Dermis microvascular lymphatic vessel endothelial cell (primary cell): ENCODE measurements at places on chromosomes 4 and X. TPM values are rescaled to one million over a fixed set of nuclear protein-coding genes. Genes with fewer than 3 reads are reported as not detected.

- no peak for DNase-seq
Measured at GRCh38 chrX:38819709-38820108, 18.4 kb downstream of the MID1IP1 start.

GRCh38 chrX:9108054-9108453, 74.1 kb upstream of the FAM9B start:
- DNase-seq: no peak

DNA sequence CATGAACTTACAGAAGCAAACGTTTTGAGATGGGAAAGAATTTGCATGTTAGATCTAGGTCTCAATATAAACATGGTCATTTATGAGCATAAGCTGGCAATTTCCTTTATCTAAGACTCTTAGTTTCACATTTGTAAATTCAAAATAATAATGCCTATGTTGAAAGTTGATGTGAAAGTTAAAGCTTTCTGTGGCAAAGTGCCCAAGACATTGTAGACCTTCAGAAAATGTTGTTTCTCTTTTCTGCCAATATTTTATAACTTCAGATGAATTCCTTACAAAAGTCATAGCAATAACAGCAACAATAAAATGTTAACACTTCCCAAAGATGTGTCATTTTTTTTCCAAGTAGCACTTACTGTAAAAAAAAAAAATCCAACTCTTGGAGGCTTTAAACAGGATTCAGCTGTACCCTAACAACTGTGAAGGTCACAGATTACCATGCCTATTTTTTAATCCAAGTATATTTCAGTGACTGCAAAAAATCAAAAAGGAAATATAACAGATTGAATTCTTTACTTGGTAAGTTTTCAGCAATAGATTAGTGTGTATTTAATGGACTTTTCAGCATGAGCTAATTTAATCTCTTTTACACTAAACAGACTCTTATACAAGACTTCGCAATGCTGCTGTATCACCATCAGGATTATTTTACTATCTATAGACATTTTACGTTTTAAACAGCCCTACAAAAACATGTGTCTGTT, 206.5 kb upstream of the PDE5A start:
- DNase-seq: no peak

DNA sequence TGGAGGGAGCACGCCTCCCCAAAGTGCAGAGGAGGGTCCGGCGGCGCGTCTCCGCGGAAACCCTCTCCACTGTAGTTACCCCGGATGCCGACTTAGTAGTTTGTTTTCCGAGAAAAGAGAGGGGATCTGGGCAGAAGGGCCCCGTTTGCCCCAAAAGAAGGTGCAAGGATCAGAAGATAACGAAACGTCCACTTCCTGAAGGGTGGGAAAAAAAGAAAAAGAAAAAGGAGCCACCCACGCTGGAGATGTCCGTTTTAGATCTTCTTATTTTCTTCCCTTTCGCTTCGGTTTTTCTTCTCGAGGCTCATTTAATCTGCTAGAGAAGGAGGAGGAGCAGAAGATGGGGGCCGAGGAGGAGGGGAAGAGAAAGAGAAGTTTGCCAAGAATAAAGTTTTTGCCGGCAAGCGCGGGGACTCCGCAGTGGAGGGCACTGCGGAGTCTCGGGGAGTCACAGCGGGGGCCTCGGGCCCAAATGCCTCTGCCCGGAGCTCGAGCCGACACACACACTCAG, 517 bp downstream of the LEF1 start:
- no peak for DNase-seq

- DNase-seq: no peak
Measured at GRCh38 chrX:47390780-47391179, 20.4 kb downstream of the ZNF157 start.

GRCh38 chrX:131277543-131278136, 11.5 kb downstream of the IGSF1 start:
- DNase-seq: no peak

GRCh38 chrX:131745942-131746489, 202.1 kb downstream of the OR13H1 start:
- no peak for DNase-seq

GRCh38 chr4:110492522-110492921, 16.6 kb downstream of the ENPEP start:
- DNase-seq: no peak

DNA sequence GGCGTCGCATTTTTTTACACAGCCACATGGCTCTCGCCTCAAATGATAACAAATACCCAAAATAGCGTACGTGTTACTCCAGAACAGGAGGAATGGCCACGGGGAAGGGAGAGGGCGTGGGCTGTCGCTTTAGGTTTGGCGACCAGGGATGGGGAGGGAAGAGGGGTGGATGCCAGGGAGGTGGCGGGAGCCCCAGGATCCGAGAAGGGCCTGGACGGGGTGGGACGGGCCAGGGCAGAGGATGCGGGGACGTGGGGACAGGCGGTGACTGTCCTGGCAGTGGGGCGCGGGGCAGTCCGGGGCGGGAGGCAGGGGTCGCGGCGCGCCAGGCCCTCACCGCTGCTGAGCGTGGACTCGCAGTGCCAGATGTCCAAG, 631 bp downstream of the TMEM47 start:
- no peak for DNase-seq

GRCh38 chr4:25532591-25532990, 123.1 kb upstream of the SLC34A2 start:
- no peak for DNase-seq

EPHA5 gene
- not detected in 2 replicates for total RNA-seq

PABPC1L2B gene
- not detected in 2 replicates for total RNA-seq

CYBB gene
- not detected in 2 replicates for total RNA-seq
